Cortex of kidney (tissue), 1 donor: ENCODE measurements at places on chromosomes 2 and 18.

DNA sequence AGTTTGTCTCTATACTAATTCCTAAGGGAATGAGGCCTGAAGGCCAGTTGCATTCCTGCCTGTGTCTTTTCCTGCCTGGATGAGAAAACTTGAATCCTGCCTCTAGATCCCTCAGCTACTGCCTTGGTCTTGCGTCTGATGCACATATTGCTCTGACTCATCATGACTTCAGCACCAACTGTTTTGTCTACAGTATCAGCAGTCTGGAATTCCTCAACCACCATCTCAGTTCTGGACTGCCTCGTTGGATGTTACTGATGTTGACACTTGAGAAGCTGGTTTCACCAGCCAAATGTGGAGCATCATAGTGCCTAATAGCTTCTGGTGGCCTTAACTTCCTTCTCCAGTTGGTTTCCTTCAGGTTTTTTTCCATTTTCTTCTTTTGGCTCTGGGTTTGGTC lies 211.0 kb downstream of the CTNNA2 start:
- DNase-seq = no peak

- no peak for DNase-seq
These were observed 112.2 kb downstream of the CPO start for GRCh38 chr2:207051385-207051965.

- no peak for DNase-seq
These were observed 67.4 kb upstream of the VRK2 start for GRCh38 chr2:57979158-57979557.

DNA sequence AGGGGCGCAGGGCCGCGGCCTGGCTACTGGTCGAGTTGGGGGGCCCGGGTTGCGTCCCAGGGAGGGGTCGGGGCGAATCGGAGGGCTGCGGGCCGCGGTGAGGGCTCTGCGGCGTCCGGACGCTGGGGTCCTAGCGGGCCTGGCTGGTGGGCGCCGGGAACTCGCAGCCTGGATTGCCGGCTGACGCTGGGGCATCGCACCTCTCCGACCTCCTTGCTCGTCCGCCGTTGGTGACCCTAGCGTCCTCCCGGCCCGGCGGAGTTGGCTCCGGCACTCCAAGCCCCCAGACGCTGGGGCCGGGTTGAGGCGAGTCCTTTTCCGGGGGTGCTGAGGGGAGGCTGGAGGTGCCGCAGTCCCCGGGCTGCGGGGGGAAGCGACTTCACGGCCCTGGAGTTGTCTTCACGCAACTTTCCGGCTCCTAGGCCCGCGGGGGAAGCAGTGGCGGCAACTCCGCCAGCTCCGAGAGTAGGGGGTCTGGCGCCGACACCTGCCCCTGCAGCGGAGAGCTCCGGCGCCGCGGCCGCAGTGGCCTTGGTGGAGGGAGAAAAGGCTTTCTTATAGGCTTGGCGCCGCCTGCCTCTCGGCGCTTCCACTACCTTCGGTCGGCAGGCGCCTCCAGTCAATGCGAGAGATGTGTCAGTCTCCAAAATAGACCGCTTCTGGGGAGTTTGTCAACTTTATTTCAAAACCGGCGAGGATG lies 70.3 kb downstream of the HAUS1 start:
- DNase-seq = no peak

DNA sequence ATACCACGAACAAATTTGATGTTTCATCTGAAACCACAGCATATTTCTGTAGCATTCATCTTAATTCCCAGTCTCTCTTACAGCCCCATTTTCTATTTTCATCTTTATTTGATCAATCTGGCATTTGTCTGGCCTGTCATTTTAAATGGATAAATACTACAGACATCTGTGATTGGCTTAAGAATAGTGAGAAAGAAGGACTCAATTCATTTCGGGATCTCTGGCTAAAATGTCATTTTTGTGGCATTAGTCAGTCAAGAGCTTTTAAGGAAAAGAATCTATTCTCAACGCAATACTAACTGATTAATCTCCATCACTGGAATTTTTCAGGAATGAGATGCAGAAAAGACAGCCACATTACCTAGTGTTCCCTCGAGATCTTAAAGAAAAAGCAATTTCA lies 585.9 kb downstream of the IRS1 start:
- DNase-seq = no peak
